ENCODE measurements at places on chromosomes 4 and X. TPM values are rescaled to one million over a fixed set of nuclear protein-coding genes. Genes with fewer than 3 reads are reported as not detected.

The GPC4 gene
- total RNA-seq, result 0.16 TPM

The FABP2 gene
- not detected for total RNA-seq

The TCEAL2 gene
- not detected for total RNA-seq

The DGKK gene
- not detected for total RNA-seq

The H2AZ1 gene
- total RNA-seq, result 751 TPM

The HPSE gene
- 0.22 TPM for total RNA-seq

The ALG13 gene
- total RNA-seq, result 40.3 TPM

The PITX2 gene
- not detected for total RNA-seq

The KCTD8 gene
- not detected for total RNA-seq

The TCP11X1 gene
- not detected for total RNA-seq

DNA sequence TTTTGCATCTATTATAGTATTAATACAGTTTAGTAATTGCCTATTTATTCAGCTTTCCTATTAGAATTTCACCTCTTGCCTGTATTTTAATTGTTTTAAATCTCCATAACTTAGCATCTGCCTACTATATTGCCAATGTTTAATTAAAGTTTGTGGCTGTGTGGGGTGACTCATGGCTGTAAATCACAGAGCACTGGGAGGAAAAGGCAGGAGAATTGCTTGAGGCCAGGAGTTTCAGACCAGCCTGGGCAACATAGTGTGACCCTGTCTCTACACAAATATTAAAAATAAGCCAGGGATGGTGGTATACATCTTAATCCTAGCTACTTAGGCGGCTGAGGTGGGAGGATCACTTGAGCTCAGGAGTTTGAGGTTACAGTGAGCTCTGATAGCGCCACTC lies 14.5 kb upstream of the CCSER1 start:
- H3K36me3 ChIP-seq, result no peaks in the 10 kb centered on the region
- H3K4me3 ChIP-seq, result no peak overlapping the region
- H3K4me1 ChIP-seq, result no peaks in the 10 kb centered on the region
- H3K27ac ChIP-seq, result no peak overlapping the region

DNA sequence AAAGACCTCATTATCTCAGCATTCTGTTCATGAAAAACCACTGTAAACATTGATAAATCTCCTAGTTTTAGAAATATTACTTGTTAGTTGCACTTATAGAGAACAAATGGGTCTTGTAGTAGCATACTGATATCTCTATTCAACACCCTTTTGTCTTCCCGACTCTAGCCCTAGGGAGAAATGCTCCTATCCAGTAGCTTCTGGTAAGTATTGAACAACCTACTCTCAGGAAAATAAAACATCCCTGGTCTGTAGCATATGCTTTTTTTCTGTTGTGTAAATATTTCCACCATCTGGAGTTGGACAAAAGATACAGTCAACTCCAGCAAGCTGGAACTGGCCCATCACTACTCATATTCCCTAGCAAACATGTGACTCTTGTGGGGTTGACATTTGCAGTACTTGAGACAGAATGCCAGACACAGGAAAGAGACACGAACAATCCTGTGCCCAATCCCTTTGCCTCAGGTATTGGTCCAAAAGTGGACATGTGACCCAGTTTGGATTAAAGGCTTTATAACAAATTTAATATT lies 188.2 kb downstream of the GC start:
- DNase-seq, result no peak
- no peak overlapping the region for H3K27ac ChIP-seq
- no peaks in the 10 kb centered on the region for H3K4me1 ChIP-seq
- no peak overlapping the region for H3K4me3 ChIP-seq

- DNase-seq, result no peak
- no peaks in the 10 kb centered on the region for H3K27me3 ChIP-seq
- peaks cover 43% of the 10 kb centered on the region for H3K4me1 ChIP-seq
- peak overlapping the region; percentile 67 for H3K27ac ChIP-seq
These were observed 3.7 kb upstream of the RHOH start for GRCh38 chr4:40193016-40193571.

DNA sequence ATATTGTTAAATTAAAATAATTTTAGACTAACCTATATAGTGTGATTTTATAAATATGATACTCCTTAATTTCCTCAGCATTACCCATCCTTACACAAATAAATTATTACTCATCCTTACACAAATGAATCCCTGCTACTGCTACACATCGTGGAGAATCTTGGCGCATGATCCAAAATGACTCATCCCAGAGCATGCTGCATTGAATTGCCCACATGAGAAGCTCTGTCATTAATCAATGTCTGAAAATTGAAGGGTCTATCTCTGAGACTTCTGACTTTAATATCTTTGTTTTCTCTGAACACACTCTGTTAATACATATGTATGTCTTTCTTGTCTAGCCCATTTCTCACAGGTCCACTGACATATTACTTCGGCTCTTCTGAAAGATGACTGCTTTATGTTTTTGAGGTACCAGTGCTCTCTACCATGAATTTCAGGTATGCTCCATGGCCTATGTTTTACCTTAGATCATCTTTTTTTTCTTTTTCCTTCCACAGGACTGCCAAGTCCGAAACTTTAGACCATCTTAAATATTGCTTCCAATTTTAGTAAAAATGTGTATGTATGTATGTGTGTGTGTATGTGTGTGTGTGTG lies 15.7 kb upstream of the DUSP21 start:
- no peaks in the 10 kb centered on the region for H3K27me3 ChIP-seq
- H3K4me1 ChIP-seq, result no peaks in the 10 kb centered on the region
- peak; percentile 9 for DNase-seq
- H3K4me3 ChIP-seq, result no peak overlapping the region
- no peaks in the 10 kb centered on the region for H3K36me3 ChIP-seq

- no peak overlapping the region for H3K27ac ChIP-seq
- peaks cover 36% of the 10 kb centered on the region for H3K36me3 ChIP-seq
- no peak for DNase-seq
- H3K27me3 ChIP-seq, result no peaks in the 10 kb centered on the region
These were observed 62.4 kb downstream of the TMEM165 start for GRCh38 chr4:55458164-55458563.

DNA sequence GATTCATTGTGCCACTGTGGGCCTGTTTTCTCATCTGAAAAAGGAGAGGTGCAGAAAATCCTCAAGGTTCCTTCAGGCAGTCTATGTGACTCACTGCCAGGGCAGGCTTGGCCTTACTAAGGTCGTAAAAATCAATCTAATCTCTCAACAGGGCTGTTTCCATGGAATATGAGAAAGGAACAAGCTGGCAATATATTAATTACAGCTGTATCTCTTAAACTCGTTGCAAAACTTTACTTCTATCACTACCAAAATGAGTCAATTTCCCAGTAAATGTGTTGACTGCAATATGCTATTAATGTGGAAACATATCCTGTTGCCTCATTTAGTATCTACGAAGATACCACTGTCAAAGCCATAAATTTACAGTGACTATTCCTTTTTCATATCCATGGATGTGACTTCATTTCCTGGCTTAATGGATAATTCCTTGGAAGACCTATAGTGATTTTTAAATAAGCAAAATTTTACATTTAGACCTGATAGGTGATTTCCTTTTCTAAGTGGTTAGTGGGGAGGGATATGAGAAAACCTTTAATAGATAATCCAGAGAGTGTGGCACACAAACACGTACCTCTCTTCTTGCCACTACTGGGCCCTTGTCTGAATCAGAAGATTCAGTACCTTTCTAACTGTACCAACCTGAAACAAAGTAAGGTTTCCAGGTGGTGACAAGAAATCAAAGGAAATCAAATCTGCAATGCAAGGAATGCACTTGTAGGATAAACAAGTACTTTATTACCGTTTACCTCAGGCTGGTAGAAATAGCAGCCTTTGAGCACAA lies 127.4 kb upstream of the FTHL17 start:
- no peaks in the 10 kb centered on the region for H3K4me1 ChIP-seq
- H3K36me3 ChIP-seq, result no peaks in the 10 kb centered on the region
- H3K27ac ChIP-seq, result no peak overlapping the region

DNA sequence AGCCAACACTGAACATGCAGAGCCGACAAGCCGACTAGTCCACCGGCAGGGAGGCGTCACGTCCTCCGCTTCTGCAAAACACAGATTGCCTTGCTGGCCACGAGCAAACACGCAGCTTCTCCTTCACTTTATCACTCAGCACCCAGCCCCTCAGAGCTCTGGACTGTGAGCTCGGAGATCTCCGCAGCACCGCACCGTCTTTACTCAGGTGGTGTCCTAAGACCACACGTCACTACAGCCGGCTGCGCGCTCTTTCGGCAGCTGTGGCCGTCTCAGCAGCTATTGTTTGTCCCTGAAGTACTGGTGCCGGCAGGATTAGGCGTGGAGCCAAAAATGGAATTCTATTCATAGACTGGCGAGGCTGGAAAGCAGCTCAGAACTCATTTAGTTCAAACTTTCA lies 72.0 kb downstream of the FAT1 start:
- no peaks in the 10 kb centered on the region for H3K36me3 ChIP-seq
- H3K27ac ChIP-seq, result no peak overlapping the region
- no peak overlapping the region for H3K4me3 ChIP-seq
- DNase-seq, result no peak
- no peaks in the 10 kb centered on the region for H3K27me3 ChIP-seq
- 0 out of 2 replicates have a peak, but pooled peaks cover 4% of the 10 kb centered on the region for H3K4me1 ChIP-seq

DNA sequence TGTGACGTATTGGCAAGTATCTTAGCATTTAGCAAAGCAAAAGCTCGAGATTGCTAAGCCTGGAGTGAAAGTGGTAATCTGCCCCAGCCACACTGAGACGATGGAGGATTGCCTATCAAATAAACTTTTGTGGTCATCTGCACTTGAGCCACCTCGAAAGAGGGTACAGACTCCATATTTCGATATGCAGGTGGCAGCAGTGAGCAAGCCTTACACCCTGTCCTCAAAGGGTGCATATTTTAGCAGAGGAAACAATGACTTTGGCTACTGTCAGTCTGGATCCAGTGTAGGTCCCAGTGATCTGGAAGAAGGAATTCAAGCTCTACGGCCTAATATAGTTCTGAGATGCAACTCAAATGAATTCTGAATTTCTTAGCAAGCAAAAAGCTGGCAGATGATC lies 153.9 kb downstream of the ATG4A start:
- no peak overlapping the region for H3K4me3 ChIP-seq
- H3K4me1 ChIP-seq, result no peaks in the 10 kb centered on the region
- no peak for DNase-seq
- H3K36me3 ChIP-seq, result no peaks in the 10 kb centered on the region

GRCh38 chr4:89837385-89837992 lies 528 bp upstream of the SNCA start:
- no peak overlapping the region for H3K27ac ChIP-seq
- H3K27me3 ChIP-seq, result no peaks in the 10 kb centered on the region
- peaks cover 8% of the 10 kb centered on the region for H3K4me1 ChIP-seq
- DNase-seq, result peak; percentile 7

DNA sequence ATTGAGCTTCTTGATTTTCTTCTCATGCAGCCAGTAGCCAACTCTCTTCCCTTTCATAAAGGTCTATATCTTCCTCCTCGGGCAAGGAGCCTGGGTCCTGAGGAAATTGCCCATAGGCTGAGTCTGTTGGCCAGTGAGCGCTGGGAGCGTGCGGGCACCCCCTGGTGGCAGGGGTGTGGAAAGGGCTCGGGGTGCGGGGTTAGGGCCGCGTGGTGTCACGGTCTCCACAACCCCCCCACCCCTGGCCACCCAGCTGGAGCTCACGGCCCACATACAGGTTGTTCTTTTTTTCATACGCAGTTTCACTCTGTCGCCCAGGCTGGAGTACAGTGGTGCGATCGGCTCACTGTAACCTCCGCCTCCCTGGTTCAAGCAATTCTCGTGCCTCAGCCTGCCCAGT lies 13.1 kb downstream of the RBM10 start:
- H3K4me1 ChIP-seq, result no peaks in the 10 kb centered on the region
- DNase-seq, result peak; percentile 15
- no peak overlapping the region for H3K27ac ChIP-seq

DNA sequence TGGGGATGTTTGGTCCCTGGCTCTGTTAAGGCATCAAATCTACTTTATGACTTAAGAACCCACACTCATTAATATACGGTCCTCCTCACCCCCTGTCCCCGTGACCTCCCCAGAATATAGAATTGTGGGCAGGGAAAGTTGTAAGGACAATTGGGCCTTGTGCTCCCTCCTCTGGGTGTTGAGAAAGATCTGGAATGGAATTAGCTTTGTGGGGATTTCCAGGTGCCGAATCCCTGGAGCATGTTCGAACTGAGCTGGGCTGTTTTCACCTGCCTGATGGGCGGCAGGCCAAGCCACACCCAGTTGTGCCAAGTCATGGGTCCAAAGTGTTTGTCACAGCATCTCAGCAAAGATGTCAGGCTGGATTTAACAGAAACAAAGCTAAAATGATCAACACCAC lies 349.3 kb upstream of the KLF3 start:
- no peaks in the 10 kb centered on the region for H3K36me3 ChIP-seq
- DNase-seq, result no peak
- H3K4me3 ChIP-seq, result no peak overlapping the region
- peaks cover 32% of the 10 kb centered on the region for H3K4me1 ChIP-seq
- no peaks in the 10 kb centered on the region for H3K27me3 ChIP-seq

DNA sequence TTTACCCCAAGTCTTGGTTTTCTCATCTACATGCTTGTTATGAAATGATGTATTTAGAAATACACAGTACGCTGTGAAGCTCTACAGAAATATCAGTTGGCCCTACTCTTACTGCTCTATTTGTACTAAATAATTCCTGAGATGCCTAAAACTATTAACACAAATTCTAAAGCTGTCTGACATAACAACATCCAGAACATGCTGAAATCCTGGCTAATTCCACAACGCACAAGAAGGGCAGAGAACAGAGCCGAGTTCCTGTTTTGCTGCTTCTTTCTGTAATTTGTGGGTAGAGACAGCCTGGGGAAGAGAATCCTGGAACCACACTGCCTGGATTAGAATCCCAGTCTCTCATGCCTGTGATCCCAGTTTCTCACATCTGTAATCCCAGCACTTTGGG lies 59.0 kb downstream of the ZNF827 start:
- no peaks in the 10 kb centered on the region for H3K4me1 ChIP-seq
- H3K4me3 ChIP-seq, result no peak overlapping the region
- no peaks in the 10 kb centered on the region for H3K27me3 ChIP-seq
- DNase-seq, result no peak
- no peak overlapping the region for H3K27ac ChIP-seq

- H3K27me3 ChIP-seq, result no peaks in the 10 kb centered on the region
- no peak overlapping the region for H3K27ac ChIP-seq
- H3K36me3 ChIP-seq, result peaks cover 12% of the 10 kb centered on the region
- H3K4me3 ChIP-seq, result no peak overlapping the region
- H3K4me1 ChIP-seq, result no peaks in the 10 kb centered on the region
- no peak for DNase-seq
These were observed 72.7 kb upstream of the STS start for GRCh38 chrX:7074908-7075204.

DNA sequence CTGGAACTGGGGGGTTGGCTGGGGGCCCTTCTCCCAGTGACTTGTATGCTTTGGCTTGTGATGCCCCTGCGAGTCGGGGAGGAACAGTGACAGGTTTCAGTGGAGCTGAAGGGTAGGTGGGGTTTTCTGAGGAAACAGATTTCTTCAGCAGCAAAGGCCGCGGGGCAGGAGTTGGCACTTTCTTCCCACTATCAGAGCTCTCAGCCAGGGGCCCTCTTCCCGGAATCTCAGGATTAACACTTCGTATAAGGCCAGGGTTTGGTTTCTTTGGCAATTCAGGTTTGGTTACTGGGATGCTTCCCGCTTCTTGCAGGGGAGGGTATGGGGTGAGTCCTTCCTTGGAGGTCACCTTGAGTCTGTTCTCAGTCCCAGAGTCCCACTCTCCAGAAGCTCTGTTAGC lies 75.4 kb downstream of the RPS3A start:
- DNase-seq, result no peak
- H3K4me3 ChIP-seq, result no peak overlapping the region
- no peak overlapping the region for H3K27ac ChIP-seq
